ENCODE measurements at places on chromosomes 2 and 18.

DNA sequence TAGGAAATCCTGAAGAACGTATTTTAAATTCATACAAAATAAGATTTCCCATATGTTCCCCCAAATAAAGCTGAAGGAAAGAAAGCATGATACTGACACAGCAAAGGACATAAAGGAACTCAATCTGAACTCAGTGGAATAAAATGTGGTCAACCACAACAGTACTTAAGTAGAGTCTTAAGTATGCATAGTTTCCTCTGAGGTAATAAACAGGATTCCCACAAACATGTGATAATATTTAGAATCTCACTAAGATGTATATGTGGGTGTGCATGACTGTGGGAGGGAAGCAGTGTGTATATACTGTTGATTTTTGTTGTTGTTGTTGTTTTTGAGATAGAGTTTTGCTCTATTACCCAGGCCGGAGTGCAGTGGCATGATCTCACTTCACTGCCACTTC is 69.3 kb downstream of the NOL10 start:
- no peaks in the 10 kb centered on the region for H3K27me3 ChIP-seq

- H3K27ac ChIP-seq = no peak overlapping the region
- no peak for DNase-seq
- no peaks in the 10 kb centered on the region for H3K36me3 ChIP-seq
- peaks cover 8% of the 10 kb centered on the region for H3K27me3 ChIP-seq
Measured at GRCh38 chr2:109188898-109189297, 59.9 kb downstream of the SH3RF3 start.

GRCh38 chr2:75456825-75457224 is 103.9 kb downstream of the EVA1A start:
- no peak overlapping the region for H3K4me3 ChIP-seq
- peaks cover 10% of the 10 kb centered on the region for H3K4me1 ChIP-seq
- no peaks in the 10 kb centered on the region for H3K36me3 ChIP-seq
- no peaks in the 10 kb centered on the region for H3K27me3 ChIP-seq
- no peak overlapping the region for H3K27ac ChIP-seq

GRCh38 chr2:235277485-235277884 is 216.4 kb upstream of the AGAP1 start:
- H3K4me3 ChIP-seq = no peak overlapping the region
- no peaks in the 10 kb centered on the region for H3K4me1 ChIP-seq
- H3K27me3 ChIP-seq = peaks cover 12% of the 10 kb centered on the region
- H3K36me3 ChIP-seq = no peaks in the 10 kb centered on the region

GRCh38 chr18:34978953-34979608 is 62.1 kb upstream of the MAPRE2 start:
- H3K4me3 ChIP-seq = peak overlapping the region; percentile 84
- H3K36me3 ChIP-seq = no peaks in the 10 kb centered on the region
- H3K27me3 ChIP-seq = peaks cover 69% of the 10 kb centered on the region

DNA sequence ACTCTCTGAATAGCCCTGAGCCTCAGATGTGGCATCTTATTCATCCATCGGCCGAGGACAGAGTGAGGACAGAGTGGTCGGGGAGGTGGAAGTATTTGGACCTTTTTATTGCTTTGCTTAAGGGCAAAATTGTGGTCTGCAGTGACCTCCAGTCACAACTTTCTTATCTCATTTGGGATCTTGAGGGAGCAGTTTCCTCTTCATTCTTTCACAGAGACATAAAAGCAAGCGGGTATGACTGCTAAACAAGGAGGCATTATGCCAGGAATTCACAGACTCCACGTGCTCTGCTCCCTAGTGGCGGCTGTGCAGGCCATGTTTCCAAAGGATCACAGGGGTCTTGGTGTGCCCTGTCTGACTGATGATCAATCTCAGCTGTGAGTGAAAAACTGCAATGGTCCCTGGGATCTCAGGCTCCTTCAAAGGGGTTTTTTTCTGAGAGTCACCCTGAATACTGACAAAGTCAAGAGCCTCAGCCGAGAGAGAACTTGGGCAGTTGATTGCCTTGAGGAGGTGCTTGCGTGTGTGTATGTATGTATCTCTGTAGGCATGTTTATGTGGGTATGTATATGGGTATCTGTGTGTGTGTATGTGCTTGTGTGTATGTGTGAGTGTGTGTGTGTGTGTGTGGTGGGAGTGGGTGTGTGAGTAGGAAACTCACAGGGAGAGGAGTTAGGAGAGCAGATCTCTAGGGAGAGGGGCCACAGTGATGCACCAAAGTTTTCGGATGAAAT is 47.7 kb downstream of the RAPGEF4 start:
- H3K27ac ChIP-seq = peak overlapping the region; percentile 78
- peak overlapping the region; percentile 23 for H3K4me3 ChIP-seq
- peaks cover 31% of the 10 kb centered on the region for H3K4me1 ChIP-seq

DNA sequence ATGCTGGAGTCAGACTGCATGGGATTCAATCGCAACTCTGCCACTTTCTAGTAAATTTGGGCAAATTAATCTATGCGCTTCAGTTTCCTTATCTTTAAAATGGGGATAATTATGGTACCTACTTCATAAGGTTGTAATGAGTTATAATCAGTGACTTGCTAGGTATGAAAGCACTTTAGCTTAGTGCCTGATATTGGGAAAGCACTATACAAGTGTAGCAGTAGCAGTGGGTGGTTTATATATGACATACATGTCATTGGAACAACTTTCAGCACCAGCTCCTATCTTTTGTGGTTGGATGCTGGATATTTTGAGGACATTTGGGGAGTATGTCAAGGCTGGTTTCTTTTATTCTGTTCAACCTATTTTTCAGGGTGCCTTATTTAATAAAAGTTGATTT is 277.7 kb downstream of the CAMKMT start:
- no peak overlapping the region for H3K4me3 ChIP-seq
- no peaks in the 10 kb centered on the region for H3K27me3 ChIP-seq

DNA sequence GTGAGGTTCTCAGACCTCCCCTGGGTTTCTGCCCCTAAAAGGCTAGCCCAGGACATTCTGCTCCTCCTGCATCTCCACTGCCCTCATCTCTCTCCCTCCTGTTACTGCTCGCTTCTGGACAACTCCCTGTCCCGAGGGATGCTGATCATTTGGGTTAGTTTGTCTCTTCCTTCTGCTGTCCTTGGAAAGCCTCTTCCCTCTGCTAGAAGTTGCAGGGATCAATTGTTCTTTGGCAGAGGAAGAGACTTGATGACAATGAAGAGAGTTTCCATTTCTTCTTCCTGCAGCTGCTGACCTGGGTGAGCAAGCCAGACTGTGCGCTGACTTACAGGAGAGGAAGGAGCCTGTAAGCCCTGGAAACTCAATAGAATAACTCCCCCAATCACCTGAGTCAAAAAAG is 68.9 kb downstream of the RDH14 start:
- DNase-seq = no peak
- no peaks in the 10 kb centered on the region for H3K36me3 ChIP-seq
- no peak overlapping the region for H3K4me3 ChIP-seq

GRCh38 chr2:119415630-119416029 is 16.0 kb upstream of the TMEM37 start:
- DNase-seq = no peak
- peak overlapping the region; percentile 85 for H3K27ac ChIP-seq
- H3K4me3 ChIP-seq = no peak overlapping the region
- H3K36me3 ChIP-seq = peaks cover 4% of the 10 kb centered on the region

- DNase-seq = no peak
- peaks cover 6% of the 10 kb centered on the region for H3K27me3 ChIP-seq
- no peak overlapping the region for H3K27ac ChIP-seq
- H3K4me3 ChIP-seq = no peak overlapping the region
- peaks cover 12% of the 10 kb centered on the region for H3K4me1 ChIP-seq
- peaks cover 6% of the 10 kb centered on the region for H3K36me3 ChIP-seq
Measured at GRCh38 chr2:8513601-8514273, 168.1 kb upstream of the ID2 start.

DNA sequence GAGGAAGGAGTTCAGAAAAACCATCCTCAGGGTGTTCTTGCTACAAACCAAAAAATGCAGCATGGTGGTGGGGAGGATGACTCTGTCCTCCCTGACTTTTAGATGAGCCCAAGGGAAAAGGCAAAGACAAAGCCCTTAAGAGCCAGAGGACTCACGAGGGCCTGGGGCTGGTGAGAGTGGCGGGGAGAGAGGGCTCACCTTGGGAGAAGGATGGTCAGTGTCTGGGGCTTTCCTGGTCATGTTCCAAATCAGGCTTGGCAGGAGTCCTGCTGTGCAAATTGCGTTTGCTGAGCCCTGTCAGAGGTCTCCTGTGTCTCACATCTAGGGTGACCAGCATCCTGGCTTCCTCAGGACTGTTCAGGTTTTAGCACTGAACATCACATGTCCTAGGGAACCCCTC is 4.7 kb downstream of the UGT1A1 start:
- H3K27me3 ChIP-seq = peaks cover 23% of the 10 kb centered on the region
- no peak for DNase-seq
- H3K36me3 ChIP-seq = no peaks in the 10 kb centered on the region
- no peaks in the 10 kb centered on the region for H3K4me1 ChIP-seq
- no peak overlapping the region for H3K4me3 ChIP-seq

DNA sequence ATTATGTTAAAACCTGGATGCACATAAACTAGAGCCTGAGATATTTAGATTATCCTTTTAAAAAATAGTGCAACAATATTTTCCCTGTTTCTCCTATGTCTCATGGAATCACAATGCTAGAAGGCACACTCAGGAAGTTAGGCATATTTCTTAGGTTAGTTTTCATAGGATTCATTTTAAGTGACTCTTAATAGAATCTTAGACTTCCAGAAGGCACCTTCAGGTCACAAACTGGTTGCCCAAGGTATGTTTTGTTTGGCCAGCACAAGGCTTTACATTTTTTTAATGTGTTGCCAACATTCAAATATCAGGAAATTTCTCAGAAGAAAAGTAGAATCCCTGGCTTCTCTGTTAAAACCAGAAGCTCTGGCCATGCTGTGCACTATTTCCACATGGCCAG is 129.3 kb downstream of the LNPK start:
- H3K4me3 ChIP-seq = no peak overlapping the region
- H3K27me3 ChIP-seq = peaks cover 16% of the 10 kb centered on the region
- H3K27ac ChIP-seq = no peak overlapping the region
- H3K4me1 ChIP-seq = no peaks in the 10 kb centered on the region
- H3K36me3 ChIP-seq = no peaks in the 10 kb centered on the region

DNA sequence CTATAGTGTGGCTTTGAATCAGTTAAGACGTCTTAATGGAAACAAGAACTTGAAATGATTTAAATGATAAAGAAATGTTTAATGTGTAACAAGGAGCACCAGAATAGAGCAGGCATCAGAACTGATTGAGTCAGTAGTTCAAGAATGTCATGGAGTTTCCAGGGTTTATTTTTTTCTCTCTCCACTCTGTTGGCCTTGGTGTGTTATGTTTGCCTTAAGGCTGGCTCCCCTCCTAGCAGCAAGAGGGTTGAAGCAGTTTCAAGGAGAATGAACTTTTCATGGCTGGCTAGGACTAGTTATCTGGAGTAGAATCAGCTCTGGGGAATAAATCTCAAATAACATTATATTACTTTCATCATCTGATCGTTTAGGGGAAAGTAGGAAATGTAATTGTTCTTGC is 13.4 kb upstream of the GLS start:
- H3K36me3 ChIP-seq = no peaks in the 10 kb centered on the region
- no peaks in the 10 kb centered on the region for H3K4me1 ChIP-seq
- H3K27ac ChIP-seq = no peak overlapping the region

DNA sequence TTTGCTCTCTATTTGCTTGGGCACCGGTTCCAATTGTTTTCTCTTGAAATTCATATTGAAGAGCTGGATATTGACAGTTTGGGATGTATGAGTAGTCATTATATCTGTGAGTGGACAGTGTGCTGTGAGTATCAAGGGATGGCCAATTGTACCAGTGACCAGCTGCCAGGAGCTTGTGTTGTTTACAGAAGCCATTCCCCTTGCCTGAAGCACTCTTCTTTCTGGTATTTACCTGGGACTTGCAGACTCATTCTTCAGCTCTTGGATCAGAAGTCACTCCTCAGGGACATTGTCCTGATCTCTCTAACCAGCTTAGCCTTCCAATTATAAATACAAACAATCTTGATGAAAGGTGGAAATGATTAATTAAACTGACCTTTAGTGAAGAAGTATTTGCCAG is 438.3 kb upstream of the LRATD1 start:
- no peak overlapping the region for H3K4me3 ChIP-seq
- H3K27ac ChIP-seq = no peak overlapping the region
- no peaks in the 10 kb centered on the region for H3K36me3 ChIP-seq
- no peaks in the 10 kb centered on the region for H3K27me3 ChIP-seq
- DNase-seq = no peak

DNA sequence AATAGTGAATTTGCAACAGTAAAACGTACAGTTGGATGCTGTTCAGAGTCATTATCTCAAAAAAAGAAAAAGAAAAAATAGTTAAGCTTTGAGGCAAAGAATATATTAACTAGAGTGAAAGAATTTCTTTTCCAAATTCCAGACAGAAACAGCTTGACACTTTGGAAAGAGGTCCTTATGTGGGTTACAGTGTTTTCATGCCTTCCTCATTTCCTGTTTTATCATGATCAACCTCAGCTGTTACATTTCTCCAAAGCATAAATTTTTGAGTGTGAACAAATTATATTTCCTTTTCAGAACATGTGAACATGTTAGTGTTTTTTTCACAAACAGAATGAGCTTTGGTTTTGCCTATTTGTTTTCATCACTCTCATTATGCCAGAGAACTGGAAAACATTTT is 13.6 kb downstream of the FRZB start:
- H3K27me3 ChIP-seq = no peaks in the 10 kb centered on the region
- H3K27ac ChIP-seq = no peak overlapping the region
- no peak overlapping the region for H3K4me3 ChIP-seq
- H3K36me3 ChIP-seq = peaks cover 33% of the 10 kb centered on the region
- no peak for DNase-seq

DNA sequence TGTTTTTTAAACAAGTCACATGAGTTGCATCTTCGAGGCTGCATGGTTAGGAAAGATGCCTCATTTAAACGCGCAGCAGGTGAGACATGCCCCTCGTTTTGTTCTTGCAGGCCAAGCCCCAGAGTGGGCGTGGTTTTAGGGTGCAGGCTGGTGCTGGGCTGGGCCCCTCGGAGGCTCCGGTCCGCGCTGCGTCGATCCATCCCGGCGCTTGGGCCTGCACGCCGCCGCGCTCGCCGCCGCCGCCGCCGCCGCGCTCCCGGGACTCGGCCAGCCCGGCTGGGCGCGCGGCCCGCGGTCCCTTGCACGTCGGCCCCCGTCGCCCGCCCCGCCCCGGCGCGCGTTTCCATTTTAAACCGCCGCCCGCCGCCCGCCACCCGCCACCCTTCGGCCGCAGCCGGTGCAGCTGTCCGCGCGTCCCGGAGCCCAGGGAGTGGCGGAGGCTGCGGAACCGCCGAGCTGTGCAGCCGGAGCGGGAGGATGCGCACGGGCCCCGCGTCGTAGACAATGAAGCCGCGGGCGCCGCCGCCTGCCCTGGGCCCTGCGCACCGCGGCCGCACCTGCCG is 175.5 kb downstream of the AGAP1 start:
- peaks cover 35% of the 10 kb centered on the region for H3K27me3 ChIP-seq
- H3K4me1 ChIP-seq = peaks cover 61% of the 10 kb centered on the region
- peak overlapping the region; percentile 76 for H3K4me3 ChIP-seq
- no peaks in the 10 kb centered on the region for H3K36me3 ChIP-seq
- peak; percentile 86 for DNase-seq

DNA sequence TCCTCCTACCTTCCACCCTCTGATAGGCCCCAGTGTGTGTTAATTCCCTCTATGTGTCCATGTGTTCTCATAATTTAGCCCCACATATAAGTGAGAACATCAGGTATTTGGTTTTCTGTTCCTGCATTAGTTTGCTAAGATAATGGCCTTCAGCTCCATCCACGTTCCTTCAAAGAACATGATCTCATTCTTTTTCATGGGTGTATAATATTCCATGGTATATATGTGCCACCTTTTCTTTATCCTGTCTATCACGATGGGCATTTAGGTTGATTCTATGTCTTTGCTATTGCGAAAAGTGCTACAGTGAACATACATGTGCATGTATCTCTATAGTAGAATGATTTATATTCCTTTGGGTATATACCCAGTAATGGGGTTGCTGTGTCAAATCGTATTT is 46.8 kb upstream of the PDE1A start:
- H3K27ac ChIP-seq = no peak overlapping the region
- H3K27me3 ChIP-seq = no peaks in the 10 kb centered on the region
- DNase-seq = no peak
- H3K36me3 ChIP-seq = no peaks in the 10 kb centered on the region
- no peak overlapping the region for H3K4me3 ChIP-seq

All from nephron progenitor cell (in vitro differentiated cells).